ENCODE measurements at places on chromosomes 6 and 20.

- no peak for DNase-seq
Measured at GRCh38 chr6:4322846-4323309, 187.5 kb upstream of the ECI2 start.

DNA sequence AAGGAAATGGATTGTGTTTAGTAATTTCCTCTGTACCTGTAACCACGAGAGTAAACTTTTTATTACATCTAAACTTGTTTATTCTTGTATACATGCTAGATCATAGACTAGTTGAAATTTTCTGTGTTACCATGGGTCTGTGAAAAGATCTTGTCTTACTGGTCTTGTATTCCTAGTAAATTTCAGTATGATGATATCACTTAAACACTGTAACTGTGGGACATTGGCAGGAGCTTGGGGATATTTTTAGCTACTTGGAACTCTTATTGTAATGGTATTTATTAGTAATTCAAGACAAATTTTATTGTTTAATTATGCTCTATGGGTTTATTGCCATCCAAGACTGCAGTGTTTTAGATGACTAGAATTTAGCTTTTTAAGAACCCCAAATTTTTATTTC is 25.9 kb upstream of the TULP4 start:
- DNase-seq = no peak

GRCh38 chr6:142878407-142878806 is 66.6 kb downstream of the HIVEP2 start:
- DNase-seq = no peak

DNA sequence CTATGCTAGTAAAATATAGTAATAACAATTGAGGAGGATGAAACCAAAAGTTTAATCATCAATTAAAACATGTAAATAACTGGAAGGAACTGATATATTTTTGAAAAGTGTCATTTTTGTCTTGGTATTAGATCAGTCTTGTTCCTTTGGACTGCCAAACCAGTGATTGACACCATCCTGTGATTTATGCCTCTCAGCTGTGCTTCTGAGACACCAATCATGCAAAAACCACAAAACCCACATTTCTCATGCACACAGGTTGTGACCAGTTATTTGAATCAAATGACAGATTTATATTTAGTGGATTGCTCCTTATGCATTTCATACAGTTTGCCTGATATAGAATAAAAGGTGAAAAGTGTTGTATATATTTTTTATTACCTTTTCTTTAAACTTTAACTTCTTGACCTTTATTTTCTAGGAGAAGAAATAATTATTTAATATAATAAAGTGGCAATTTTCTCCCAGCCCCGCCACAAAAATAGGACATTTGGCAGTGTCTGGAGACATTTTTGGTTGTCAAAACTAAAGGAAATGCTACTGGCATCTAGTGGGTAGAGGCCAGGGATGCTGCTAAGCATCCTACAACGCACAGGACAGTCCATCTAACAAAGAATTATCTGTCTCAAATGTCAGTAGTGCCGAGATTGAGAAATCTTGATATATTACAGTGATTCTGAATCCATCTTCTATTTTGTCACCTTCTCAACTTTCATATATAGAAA is 383.6 kb downstream of the BCKDHB start:
- no peak for DNase-seq

GRCh38 chr6:33497157-33497556 is 42.8 kb downstream of the ZBTB9 start:
- no peak for DNase-seq

- no peak for DNase-seq
Measured at GRCh38 chr6:113495521-113495920, 361.6 kb upstream of the MARCKS start.

DNA sequence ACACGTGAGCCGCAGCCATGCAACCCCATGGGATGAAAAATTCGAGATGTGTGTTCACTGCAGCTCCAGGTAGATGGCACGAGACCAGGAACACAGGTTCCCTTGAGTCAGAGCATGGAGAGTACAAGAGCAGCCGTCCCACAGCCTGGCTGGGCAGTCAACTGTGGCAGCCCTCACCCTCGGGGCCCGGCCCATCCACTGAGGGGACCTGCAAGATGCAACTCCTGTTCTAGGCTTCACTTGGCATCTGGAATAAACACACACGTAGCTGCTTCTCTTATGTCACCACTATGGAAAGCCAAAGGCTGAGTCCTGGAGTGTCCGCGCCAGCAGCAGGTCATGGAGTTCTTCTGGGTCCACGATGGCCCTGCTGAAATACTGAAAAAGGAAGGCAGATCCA is 77.0 kb downstream of the WDR27 start:
- DNase-seq = no peak

DNA sequence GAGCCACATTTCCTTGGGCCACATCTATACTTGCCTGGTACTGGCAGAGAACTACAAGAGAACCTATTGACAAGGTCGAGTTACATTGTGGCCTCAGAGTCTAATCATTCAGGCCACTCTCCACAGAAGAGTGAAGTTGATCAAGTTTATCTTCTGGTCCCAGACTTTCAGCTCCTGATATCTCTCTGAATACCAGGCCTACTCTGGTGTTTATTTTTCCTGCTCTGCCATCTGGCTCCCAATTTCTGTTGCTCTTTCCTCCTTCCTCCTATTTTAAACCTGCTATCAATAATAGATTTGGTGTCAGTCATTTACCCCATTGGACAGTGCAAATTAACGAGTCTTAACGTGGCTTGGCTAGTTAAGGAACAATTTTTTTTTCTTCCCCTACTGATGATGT is 46.6 kb downstream of the SCGN start:
- no peak for DNase-seq

DNA sequence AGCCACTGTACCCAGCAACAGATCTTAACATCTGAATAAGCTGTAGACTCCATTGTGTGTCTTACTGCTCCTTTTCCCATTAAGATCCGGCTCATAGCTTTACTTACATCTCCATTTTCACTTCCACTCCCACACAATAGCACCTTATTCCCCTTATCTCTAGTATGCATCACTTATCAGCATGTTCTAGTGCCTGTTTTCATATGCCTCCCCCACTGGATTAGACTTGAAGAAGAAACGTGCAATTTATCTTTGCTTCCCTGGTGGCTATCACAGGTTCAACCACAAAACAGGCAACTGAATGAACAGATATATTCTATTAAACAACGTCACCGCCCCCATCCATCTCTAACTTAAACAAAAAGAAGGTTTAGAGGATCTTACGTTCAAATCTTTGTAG is 12.1 kb downstream of the SSR1 start:
- DNase-seq = no peak

- DNase-seq = no peak
Measured at GRCh38 chr6:33211136-33211535, 2.8 kb downstream of the RING1 start.

GRCh38 chr6:52337633-52338290 is 24.2 kb upstream of the PAQR8 start:
- no peak for DNase-seq

- no peak for DNase-seq
Measured at GRCh38 chr6:30821862-30822784, 62.2 kb upstream of the DDR1 start.

- DNase-seq = no peak
Measured at GRCh38 chr6:9789201-9789600, 625.7 kb downstream of the TFAP2A start.

DNA sequence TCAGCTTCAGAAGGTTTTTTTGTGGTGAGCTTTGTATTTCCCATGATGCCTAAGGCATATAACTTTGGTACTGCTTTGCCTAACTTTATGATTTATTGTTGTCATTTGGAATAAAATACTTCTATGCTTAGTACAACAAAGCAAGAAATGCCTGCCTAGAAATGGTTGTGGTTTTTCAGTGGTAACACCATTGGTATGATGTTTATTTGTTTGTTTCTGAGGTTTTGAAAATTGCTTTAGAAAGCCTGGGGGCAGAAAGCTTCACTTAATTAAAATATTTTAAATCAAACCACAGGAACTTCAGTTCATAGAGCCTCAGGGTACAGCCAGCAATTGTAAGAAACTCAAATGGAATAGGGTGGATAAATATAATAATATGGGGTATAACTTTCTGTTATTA is 351.2 kb upstream of the MAP3K7 start:
- DNase-seq = no peak

GRCh38 chr6:53119772-53120409 is 28.8 kb downstream of the GCM1 start:
- no peak for DNase-seq

GRCh38 chr6:107569473-107569872 is 79.6 kb downstream of the SOBP start:
- DNase-seq = no peak

DNA sequence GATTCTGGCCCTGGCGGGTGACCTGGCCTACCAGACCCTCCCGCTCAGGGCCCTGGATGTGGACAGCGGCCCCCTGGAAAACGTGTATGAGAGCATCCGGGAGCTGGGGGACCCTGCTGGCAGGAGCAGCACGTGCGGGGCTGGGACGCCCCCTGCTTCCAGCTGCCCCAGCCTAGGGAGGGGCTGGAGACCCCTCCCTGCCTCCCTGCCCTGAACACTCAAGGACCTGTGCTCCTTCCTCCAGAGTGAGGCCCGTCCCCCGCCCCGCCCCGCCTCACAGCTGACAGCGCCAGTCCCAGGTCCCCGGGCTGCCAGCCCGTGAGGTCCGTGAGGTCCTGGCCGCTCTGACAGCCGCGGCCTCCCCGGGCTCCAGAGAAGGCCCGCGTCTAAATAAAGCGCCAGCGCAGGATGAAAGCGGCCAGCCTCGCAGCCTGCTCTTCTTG is 868 bp upstream of the SLC2A4RG start:
- no peak for DNase-seq

- DNase-seq = no peak
Measured at GRCh38 chr6:76465410-76465809, 392.9 kb upstream of the IMPG1 start.

- DNase-seq = no peak
Measured at GRCh38 chr6:91317247-91317835, 730.5 kb upstream of the MAP3K7 start.

Measured in caudate nucleus (tissue), 63 donors.